ENCODE measurements at places on chromosomes 5 and 9.

DNA sequence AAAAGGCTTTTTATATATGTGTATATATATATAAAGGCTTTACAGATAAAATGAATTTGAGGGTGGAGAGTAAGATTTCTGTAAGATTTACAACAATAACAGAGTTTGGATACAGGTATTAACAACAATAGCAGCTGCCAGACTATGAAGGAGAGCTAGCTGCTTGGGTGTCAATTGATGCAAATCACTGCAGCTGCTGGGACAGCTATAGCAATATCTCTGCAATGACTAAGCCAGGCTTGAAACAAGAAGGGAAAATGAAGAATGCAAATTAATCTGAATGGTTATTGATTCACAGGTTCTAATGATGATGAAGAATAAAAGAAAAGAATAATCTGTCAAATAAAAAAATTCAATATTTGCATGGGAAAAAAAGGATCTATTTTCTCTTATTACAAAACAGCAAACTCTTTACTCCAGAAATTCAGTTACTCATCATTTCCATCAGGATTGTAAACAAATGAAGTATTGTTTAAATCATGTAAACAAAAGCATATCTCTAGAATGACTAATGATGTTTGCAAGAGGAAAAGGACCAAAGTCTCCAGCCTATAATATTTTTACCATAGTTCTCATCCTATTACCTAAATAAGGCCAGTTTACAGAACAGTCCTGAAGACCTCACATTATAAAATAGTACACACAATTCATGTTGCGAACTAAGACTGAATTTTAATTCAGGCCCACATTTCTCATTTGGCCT, 219.0 kb downstream of the HTR1A start:
- no peak for DNase-seq

DNA sequence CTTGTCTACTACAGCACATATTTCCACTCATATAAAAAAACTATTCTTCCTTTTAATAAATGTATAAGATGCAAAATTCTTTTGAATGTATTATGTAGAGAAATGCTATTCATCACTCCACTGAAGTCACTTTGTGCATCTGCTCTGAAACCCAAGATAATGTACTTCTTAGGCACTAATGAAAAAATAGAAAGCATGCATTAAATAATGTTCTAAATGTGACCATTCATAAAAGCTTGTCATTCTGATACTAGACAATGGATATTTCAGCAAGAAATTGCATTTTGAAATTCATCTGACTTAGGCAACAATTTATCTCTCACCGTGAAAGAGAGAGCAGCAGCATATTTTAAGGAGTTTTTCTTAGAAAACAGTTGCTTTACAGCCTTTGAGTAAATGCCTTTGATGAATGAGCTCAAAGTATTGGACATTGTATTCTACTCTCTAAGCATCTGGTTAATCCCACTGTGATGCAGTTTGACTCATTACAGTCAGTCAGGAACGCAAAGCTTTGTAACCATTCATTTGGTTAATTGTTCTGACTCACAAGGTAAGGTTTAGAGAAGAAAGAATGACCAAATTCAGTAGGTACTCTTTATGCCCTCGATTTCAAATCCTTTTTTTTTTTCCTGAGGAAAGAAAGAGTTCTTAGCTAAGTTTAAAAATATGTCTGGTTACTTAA, 2233.8 kb upstream of the C9orf72 start:
- DNase-seq: no peak

GRCh38 chr5:103674251-103674650, 111.7 kb upstream of the NUDT12 start:
- no peak for DNase-seq

DNA sequence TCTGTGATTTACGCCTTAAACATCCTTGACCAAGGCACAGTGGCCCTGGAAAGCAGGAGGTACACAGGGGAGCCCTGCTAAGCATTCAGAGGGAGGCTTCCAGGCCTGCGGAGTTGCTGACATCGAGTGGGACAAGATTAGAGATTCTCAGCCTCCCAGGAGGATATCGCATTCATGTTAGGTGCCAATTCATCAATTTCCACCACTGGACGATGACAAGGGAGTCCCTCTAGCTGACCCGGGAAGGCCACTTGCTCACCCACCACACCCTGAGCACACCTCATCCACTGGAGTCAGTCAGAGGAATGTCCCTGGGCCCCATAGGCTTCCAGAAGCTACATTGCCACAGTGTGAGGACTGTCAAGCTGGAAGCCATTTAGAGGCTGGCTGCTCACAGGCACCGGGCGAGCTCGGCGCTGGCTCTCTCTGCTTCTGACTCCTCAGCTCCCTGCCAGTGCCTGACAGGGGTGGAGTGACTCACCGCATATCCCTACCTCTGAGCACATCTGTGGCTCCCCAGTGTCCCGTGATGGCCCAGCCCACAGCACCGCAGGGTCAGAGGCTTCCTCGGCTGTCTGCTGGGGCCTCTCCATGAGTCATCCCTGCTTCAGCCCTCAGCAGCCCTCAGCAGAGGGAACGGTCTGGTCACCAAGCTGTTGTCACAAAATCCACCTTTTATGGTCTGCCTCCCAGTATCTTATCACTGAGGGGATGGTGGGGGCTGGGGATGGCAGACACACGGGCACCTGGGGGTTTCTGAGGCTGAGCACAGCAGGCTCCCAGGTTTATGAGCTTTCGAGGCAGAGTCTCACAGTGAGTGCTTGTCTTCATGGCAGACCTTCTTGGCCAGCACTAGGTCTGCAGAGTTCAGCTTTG, 117.5 kb downstream of the ZNF608 start:
- no peak for DNase-seq

DNA sequence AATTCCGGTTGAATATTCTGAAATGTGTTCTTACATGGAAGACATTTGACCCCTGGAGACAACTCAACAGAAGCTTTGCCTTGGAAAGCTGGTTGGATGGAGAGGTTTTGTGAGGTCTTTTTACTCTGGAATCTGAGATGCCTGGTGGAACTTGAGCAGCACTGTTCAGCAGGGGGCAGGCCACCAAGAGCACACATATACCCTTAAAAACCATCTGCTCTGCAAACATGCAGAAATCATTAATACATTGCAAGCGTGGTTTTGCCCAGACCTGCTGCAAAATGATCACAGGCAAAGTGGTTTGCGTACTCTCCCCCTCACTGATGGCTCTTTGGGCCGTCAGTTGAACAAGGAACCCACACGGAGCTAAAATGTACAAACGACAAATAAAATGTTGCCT, 32.8 kb upstream of the DAP start:
- no peak for DNase-seq

- no peak for DNase-seq
Measured at GRCh38 chr9:129551393-129551973, 69.4 kb downstream of the C9orf50 start.

GRCh38 chr9:1202512-1203280, 152.5 kb downstream of the DMRT2 start:
- DNase-seq: no peak

GRCh38 chr9:99474186-99474585, 252.1 kb downstream of the SEC61B start:
- DNase-seq: no peak

- no peak for DNase-seq
Measured at GRCh38 chr5:54212331-54212730, 98.0 kb downstream of the ARL15 start.

DNA sequence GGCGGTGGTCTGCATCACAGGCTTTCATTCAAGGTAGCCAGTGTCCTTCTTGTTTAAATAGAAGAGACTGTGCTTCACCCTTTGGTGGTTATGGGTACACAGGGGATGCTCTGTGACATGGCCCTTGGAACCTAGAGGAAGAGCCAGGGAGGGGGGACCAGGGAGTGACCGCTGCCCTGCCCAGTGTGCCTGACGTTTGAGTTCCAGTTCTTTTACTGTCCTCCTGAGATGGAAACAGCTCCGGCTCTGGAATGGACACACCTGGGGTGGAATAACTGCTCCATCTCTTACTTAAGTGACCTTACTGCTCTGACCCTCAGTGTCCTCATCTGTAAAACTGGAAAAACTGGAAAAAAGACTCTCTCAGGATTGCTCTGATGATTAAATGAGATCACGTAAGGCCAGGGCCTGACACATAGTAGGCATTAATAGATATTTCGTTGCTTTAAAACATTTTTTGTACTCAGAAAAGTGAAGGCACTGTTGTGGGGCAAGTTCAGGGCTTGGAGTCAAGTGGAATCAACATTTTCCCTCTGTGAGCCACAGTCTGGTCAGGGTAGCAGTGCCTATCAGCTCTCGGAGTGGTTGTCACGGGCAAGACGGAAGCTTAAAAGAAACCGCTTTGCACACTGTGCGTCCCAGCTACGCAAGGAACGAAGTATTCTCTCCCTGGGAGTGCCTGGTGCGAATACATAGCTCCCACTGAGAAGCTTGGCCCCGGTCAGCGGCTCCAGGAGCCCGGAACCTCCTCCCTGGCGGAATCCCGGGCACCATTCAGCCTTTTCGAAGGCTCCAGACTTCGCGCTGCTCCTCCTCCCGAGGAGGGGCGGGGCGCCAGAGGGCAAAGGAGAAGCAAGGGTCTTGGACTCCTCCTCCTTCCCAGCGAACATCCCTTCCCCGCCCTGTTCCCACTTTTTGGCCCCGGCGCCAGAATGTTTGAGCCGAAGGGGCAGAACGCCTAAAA, 5.8 kb downstream of the POU4F3 start:
- DNase-seq: no peak

DNA sequence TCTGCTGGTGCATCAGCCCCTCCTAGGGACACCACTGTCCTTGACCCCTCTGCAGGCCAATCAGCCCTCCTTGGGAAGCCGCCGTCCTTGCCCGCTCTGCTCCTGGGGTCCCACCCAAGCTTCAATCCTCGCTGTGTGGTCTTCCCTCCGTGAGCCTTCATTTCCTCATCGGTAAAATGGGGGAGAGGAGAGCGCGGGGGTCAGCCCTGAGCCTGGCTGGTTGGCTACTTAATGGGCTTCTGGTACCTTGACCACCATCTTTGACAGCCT, 12.7 kb upstream of the SLC2A6 start:
- DNase-seq: no peak

- DNase-seq: no peak
Measured at GRCh38 chr9:89153232-89154017, 25.2 kb downstream of the SHC3 start.

- DNase-seq: peak; percentile 49
Measured at GRCh38 chr5:14399054-14399692, 182.4 kb upstream of the OTULINL start.

GRCh38 chr5:88824892-88825583, 57.9 kb downstream of the MEF2C start:
- no peak for DNase-seq

DNA sequence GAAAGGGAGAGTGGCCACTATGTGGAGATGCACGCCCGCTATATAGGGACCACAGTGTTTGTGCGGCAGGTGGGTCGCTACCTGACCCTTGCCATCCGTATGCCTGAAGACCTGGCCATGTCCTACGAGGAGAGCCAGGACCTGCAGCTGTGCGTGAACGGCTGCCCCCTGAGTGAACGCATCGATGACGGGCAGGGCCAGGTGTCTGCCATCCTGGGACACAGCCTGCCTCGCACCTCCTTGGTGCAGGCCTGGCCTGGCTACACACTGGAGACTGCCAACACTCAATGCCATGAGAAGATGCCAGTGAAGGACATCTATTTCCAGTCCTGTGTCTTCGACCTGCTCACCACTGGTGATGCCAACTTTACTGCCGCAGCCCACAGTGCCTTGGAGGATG, 19.8 kb downstream of the RGMB start:
- no peak for DNase-seq
